Suprapubic skin (tissue), 4 donors: ENCODE measurements at places on chromosomes 16 and 17.

DNA sequence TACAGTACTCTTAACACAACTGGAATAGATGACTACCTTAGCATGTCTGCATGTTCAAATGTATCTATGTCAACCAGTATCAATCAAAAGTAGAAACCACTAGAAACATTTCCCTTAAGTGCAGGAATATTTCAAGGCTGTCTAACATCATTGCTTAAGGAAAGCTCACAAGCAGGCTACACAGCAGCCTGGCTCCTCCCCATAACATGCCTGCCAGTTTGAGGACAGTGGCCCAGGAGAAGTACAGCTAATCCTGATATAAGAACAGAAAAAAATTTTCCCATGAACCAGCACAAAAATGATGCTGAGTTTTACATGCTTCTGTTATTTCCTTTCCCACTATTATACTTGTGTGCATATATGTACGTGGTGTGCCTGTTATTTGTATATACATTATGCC, 175.1 kb downstream of the MYO1D start:
- no peak overlapping the region for H3K27ac ChIP-seq
- H3K4me1 ChIP-seq, result no peaks in the 10 kb centered on the region
- DNase-seq, result no peak
- H3K36me3 ChIP-seq, result no peaks in the 10 kb centered on the region
- H3K27me3 ChIP-seq, result no peaks in the 10 kb centered on the region

DNA sequence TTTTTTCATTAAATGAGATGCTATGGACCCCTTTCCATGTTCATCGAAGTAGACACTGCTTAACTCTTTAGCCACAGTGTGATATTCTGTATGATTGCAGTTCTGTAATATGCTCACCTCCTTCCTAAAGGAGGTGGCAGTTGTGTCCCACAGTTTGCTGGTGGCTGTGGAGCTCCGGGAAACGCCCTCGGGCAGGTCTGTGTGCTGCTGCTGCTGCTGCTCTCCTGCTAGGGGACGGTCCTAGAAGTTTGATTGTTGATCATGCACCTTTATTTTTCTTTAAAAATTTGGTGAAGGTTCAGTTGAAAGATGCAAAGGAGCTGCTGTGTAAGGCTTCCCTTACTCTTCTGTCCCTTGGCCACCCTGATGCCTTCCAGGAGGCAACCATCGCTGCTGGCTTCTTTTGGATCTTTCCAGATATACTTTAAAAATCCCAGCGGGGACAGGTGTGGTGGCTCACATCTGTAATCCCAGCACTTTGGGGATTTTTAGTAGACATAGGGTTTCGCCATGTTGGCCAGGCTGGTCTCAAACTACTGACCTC, 8.4 kb upstream of the CLEC18A start:
- H3K36me3 ChIP-seq, result peaks cover 40% of the 10 kb centered on the region
- no peak for DNase-seq
- H3K4me1 ChIP-seq, result no peaks in the 10 kb centered on the region
- H3K4me3 ChIP-seq, result no peak overlapping the region
- no peaks in the 10 kb centered on the region for H3K27me3 ChIP-seq
- no peak overlapping the region for H3K27ac ChIP-seq

- H3K36me3 ChIP-seq, result no peaks in the 10 kb centered on the region
- DNase-seq, result no peak
- no peaks in the 10 kb centered on the region for H3K27me3 ChIP-seq
- no peak overlapping the region for H3K27ac ChIP-seq
- H3K4me1 ChIP-seq, result no peaks in the 10 kb centered on the region
These were observed 166.4 kb downstream of the C16orf95 start for GRCh38 chr16:87150681-87151280.

GRCh38 chr16:80670170-80670865, 129.5 kb downstream of the DYNLRB2 start:
- no peak overlapping the region for H3K27ac ChIP-seq
- H3K4me3 ChIP-seq, result no peak overlapping the region
- H3K36me3 ChIP-seq, result no peaks in the 10 kb centered on the region
- no peak for DNase-seq
- H3K4me1 ChIP-seq, result no peaks in the 10 kb centered on the region

DNA sequence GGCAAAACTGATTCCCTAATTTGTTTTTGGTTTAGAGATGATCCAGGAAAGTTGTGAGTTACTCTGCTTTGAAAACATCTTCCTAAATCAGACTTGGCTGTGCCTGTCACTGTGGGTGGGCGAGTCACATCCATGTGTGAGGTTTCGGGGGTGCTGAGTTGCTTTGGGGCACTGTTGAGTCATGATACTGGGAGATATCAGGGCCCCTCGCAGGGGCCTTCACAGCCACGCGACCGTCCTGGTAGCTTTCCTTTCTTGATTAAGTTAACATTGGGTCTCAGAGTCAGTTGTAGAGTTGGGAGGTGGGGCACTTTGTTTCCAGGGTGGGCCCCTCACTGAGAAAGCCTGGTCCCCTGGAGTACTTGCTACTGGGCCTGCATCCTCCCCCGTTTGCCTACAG, 58.3 kb upstream of the LGALS9 start:
- no peak overlapping the region for H3K4me3 ChIP-seq
- H3K36me3 ChIP-seq, result no peaks in the 10 kb centered on the region
- H3K27ac ChIP-seq, result no peak overlapping the region

GRCh38 chr17:67386965-67387551, 10.0 kb downstream of the PITPNC1 start:
- no peak for DNase-seq
- H3K4me3 ChIP-seq, result no peak overlapping the region
- H3K36me3 ChIP-seq, result no peaks in the 10 kb centered on the region
- no peak overlapping the region for H3K27ac ChIP-seq
- H3K4me1 ChIP-seq, result peaks cover 2% of the 10 kb centered on the region

DNA sequence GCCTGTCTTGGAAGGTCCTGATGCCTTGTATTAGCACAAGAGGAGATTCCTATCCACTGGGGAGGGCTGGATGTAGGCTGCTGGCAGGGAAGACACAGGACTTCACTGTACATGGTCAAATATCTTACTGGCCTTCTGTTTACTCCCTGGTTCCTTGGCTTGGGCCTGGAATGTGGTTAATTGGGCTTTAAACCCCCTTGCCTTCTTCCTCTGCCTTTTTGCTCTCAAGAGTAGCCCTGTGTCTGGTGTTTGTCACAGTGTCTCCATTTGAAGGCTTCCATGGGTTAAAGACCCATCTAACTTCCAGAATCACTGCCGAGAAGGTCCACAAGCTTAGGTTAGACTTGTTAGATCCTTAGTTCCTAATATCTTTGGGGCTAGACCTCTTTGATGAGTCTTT, 7.1 kb upstream of the CHCT1 start:
- DNase-seq, result no peak
- no peak overlapping the region for H3K27ac ChIP-seq
- no peaks in the 10 kb centered on the region for H3K36me3 ChIP-seq
- no peaks in the 10 kb centered on the region for H3K27me3 ChIP-seq
- H3K4me1 ChIP-seq, result peaks cover 14% of the 10 kb centered on the region

DNA sequence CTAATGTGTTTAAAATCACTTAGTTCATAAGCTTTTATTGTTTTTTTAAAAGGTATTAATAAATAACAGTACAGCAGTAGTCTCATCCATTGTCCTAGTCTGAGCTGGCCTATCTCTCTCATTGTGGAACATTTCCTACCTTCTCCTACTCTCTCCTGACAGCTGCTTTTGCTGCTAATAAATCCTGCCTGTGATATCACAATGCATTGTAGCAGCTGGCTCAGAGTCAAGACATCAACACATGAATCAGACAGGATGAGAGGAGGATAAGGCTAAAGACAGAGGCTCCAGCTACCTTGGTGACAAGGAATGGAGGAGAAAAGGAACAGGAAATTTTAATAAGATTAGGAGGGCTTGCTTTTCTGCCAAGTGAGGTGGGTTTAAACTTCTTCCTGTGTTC, 626.1 kb downstream of the HS3ST4 start:
- H3K27ac ChIP-seq, result no peak overlapping the region
- no peaks in the 10 kb centered on the region for H3K4me1 ChIP-seq
- H3K36me3 ChIP-seq, result no peaks in the 10 kb centered on the region
- DNase-seq, result no peak
- H3K4me3 ChIP-seq, result no peak overlapping the region

DNA sequence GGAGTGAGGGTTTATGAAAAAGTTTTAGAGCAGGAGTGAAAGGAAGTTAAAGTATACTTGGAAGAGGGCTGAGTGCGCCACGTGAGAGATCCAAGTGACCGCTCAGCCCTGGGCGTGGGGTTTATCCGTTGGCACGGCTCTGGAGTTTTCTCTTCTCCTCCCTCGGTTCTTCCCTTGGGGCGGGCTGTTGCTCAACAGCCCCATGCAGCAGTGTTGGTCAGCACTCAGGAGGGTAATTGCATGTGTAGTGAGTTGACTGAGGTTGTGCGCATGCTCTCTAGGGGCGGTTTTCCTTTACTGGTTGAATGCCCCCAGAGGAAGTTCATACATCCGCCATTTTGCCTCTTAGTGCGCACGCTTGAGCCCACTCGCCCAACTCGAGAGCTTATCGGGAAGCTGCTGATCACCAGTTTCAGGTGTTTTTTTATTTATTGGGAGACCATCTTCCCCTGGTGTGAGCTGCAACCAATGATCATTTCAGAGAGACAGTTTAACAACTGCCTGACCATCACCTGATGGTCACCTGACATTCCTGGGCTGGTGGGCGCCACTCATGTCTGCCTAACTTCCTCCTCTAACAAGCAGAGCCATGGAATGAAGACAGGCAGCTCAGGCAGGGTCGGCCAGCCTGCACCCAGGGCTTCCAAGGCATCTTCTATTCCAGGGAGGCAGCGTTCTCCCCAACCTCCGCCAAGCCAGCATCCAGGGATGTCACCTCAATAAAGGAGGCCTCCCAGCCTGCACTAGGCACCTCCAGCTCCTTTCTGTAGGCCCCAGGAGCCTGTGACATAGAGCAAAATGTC, 41.3 kb upstream of the DNAH17 start:
- H3K27me3 ChIP-seq, result no peaks in the 10 kb centered on the region
- H3K4me1 ChIP-seq, result peaks cover 2% of the 10 kb centered on the region
- H3K4me3 ChIP-seq, result no peak overlapping the region
- no peaks in the 10 kb centered on the region for H3K36me3 ChIP-seq

DNA sequence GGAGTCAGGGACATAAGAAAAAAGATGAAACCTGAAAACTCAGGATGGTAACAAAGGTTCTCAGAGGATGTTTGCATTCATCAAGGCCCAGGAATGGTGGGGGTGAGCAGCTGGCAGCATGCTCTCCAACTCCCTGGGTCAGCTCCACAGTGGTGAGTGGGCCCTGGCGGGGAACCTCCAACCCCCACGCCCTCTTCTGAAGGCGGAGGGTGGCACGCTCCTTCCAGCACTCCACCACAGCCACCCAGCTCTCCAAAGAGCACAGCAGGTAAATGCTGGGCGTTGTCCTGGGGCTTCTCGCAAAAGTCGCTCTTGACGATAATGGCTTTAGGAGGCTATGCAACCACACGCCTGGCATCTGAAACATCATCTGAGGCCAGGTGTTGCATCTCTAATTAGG, 173.8 kb downstream of the C16orf78 start:
- H3K4me3 ChIP-seq, result no peak overlapping the region
- H3K27ac ChIP-seq, result no peak overlapping the region
- no peaks in the 10 kb centered on the region for H3K36me3 ChIP-seq
- no peaks in the 10 kb centered on the region for H3K27me3 ChIP-seq
